ENCODE measurements at places on chromosomes 6 and 20.

DNA sequence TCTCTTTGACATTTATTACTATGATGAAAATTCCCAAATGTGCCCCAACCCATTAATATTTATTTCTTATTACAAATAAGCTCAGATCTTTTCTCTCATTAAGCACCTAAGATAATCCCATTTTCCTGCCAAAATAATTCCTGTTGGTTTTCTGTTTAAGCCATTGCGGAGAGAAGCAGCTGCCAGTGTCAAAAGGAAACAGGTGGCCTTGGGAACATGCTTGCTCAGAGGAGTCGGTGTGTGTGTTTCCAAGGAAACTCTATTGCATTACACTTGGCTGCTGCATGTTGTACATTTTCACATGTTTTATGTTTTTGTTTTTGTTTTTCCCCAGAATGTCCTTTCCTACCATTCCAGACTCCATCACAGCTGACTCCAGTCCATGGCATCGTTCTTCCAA, 56.4 kb downstream of the CD24 start:
- DNase-seq, result no peak

GRCh38 chr20:49045440-49046086, 549 bp upstream of the CSE1L start:
- DNase-seq, result peak; percentile 21

DNA sequence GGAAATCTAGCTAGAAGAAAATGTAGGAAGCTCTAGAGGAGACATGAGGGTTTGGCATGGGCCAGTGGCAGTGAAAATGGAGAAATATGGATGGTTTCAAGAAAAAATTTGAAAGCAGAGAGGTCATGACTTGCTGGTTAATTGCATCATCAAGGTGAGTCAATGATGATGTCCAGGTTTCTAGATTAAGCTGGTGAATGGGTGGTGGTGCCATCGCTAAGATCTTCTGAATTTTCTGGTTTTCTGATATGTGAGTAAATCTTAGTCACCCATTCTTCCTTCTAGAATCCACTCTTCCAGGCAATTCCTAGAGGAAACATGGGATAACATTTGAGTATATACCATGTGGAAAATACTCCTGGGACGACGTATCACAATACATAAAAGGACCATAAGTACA, 25.0 kb downstream of the SH3BGRL2 start:
- DNase-seq, result no peak

- no peak for DNase-seq
These were observed 24.5 kb downstream of the YTHDF1 start for GRCh38 chr20:63191400-63191799.

All from small intestine (tissue), 16 donors.